Hematopoietic multipotent progenitor cell treated with erythropoietin and hydrocortisone succinate and interleukin-3 and kit ligand, for 15 days (in vitro differentiated cells): ENCODE measurements at places on chromosomes 7 and 10.
A peak's percentile ranks its signal among the peaks of the same experiment; 100 is the strongest.

GRCh38 chr7:158074896-158075632 is 512.6 kb downstream of the PTPRN2 start:
- DNase-seq, result no peak

GRCh38 chr10:20962165-20962564 is 65.1 kb upstream of the NEBL start:
- no peak for DNase-seq

DNA sequence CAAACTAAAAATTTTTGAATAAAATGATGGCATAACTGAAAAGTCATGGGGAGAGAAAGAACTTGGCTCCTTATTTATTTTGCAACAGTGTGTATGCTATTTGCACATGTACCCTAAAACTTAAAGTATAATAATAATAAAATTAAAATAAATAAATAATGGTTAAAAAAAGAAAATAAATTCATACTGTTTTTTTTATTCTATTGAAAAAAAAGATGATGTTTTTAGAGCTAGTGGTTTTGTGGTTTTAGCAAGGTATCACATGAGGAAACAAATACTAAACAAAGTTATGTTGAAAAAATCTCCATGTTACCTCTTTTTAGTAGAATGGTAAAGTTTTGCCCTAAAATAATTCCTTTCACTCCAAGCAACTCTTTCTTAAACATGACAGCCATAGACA is 26.2 kb downstream of the TMEM168 start:
- no peak for DNase-seq

GRCh38 chr7:55120074-55120473 is 101.3 kb downstream of the EGFR start:
- DNase-seq, result no peak

GRCh38 chr10:11587722-11588259 is 23.7 kb downstream of the USP6NL start:
- DNase-seq, result no peak

DNA sequence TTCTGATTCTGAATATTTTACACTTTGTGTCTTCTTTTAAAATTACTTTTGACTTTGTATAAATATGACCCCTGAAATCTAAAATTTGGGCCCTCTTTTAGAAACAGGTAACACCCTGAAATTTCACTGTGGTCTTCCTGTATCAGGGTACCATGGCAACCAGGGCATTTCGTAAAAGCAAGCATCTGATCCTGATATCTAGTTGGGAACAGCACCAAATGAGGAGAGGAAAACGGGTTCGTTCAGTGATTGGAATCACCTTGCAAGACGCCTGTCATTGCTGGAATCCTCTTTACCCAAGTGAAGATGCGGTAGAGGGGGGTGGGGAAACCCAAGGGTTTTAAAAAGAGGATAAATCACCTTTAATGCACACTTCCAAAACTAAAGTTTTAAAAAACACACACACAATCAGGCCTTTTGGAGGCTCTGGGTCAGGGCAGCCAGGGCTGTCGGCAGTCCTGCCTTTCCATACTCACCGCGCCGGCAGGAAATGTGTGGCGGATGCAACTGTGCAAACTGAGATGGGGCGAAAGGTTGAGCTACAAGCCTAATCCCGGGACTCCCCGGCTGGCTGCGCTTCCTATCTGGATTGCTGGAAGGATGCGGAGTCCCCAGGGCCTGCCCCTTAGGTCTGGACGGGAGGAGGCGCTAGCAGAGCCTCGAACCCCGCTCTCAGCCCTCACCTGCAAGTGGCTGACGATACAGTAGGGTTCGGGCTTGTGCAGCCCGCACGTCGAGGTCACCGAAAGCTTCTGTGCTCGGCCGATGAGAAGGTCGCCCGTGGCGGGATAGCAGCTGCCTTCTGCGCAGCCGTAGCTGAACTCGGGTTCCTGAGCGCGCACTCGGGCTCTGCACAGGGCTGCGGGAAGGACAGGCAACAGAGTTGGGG is 1.8 kb downstream of the LAMB1 start:
- no peak for DNase-seq

DNA sequence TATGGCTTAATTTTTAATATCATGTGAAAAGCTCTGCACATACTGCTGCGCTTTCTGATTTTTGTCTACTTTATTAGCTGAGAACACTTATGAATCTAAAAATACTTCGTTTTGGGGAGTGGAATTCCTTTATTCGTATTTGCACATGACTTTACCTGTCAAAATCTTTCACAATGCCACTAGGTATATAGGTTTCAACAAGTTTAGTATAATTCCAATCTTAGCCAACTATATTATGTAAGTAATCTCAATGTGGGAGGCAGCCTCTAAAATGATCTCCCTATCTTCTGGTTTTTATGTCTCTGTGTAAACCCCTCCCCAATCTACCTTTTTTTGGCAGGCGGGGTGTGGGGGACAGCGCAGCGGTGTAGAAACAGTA is 55.3 kb downstream of the PARD3 start:
- no peak for DNase-seq

- no peak for DNase-seq
Measured at GRCh38 chr7:117790731-117791130, 82.5 kb downstream of the CTTNBP2 start.

- DNase-seq, result no peak
Measured at GRCh38 chr7:70810558-70811139, 321.3 kb upstream of the GALNT17 start.

DNA sequence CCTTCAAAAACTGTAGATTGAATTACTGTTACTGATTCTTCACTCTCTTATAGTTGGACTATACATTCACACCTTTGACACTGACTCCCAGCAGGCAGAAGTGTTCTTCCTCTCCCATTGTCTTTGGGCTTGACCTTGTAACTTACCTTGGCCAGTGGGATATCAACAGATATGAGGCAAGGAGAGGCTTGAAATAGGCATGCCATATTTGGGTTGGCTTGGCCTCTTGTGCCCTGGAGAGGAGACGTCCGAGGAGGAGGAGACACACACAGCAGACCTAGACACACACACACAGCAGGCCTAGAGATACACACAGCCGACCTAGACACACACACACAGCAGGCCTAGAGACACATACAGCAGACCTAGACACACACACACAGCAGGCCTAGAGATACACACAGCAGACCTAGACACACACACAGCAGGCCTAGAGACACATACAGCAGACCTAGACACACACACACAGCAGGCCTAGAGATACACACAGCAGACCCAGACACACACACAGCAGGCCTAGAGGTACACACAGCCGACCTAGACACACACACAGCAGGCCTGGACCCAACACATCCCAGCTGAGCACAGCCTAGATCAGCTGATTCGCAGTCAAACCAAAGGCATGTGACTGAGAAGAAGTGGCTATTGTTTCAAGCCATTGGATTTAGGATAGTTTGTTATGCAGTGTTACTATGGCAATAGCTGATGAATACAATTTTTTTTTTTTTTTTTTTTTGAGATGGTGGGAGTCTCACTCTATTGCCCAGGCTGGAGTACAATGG is 12.5 kb upstream of the GNA12 start:
- DNase-seq, result no peak

DNA sequence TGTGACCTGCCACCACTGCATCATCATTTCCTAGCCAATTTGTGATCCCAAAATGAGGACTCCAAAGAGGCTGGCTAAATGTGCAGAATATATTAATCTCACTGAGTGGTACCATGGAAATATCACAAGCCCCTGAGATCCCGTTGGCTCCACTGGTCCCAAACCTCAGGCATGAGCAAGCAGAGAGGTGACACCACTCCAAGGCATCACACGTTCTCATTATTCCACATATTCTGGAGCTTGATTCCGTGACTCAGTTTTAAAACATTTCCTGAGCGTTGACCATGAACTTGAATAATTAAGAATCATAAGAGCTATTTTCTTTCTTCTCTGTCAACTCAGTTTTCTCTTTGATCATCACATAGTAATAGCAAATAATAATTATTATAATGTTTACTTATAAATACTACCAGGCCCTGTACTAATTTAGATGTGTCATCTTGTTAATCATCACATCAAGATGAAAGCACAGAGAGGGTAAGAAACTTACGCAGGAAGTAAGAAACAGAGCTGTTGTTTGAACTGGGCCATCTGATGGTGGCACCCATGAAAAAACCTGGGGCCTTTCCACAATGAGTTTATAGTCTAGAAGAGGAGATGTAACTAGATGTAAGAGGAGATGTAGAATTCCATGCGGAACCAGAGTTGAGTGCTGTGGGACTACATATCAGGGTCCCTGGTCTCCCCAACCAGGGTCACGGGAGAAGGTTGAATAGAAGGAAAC is 3.5 kb downstream of the APBB1IP start:
- no peak for DNase-seq

- DNase-seq, result no peak
Measured at GRCh38 chr7:40306596-40306995, 171.8 kb downstream of the SUGCT start.

DNA sequence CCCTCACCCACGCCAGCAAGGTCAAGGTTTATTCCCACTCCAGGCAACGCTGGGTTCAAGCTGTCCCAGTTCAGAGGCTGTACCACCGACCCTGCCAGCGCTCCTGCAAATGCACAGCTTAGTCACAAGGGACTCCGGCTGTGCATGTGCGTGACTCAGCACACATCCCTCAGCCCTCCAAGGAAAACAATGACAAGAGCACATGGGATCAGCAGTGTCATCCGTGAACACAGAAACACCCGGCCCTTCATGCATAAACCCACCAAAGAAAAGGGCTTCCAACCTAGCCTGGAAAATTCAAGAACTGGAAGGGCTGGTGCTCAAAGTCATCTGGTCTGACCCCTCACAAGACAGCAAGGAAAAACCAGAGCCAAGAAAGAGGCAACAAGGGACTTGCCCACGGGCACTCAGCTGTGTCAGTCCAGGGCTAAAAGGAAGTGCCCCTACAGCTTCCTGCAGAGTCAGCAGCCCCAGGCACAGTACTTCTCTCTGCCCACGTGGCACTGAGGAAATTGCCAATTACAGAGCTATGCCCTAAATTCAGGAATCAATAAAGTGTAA is 106.1 kb downstream of the KCNMA1 start:
- no peak for DNase-seq

GRCh38 chr10:102065561-102066398 is 631 bp downstream of the HPS6 start:
- DNase-seq, result peak; percentile 29

GRCh38 chr10:123103944-123104343 is 31.8 kb upstream of the HMX3 start:
- DNase-seq, result no peak

- no peak for DNase-seq
Measured at GRCh38 chr7:1809070-1809469, 139.0 kb downstream of the ELFN1 start.

DNA sequence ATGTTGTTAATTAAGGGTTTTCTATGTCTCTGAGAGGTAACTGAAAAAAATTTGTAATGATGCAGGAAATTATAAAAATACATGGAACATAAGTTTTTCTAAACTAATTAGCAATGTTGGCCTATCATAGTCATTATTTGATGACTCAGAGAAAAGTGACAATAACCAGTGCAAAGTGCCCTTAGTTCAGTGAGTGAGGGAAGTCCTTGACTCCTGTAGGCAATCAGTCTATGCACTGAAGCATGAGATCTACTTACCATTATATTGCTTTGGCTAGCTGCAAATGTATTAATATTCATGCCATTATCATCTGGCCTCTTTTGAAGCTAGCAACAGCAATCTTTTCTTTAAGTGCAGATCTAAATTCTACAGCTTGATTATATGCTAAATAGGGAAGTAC is 40.6 kb downstream of the CCDC172 start:
- no peak for DNase-seq

DNA sequence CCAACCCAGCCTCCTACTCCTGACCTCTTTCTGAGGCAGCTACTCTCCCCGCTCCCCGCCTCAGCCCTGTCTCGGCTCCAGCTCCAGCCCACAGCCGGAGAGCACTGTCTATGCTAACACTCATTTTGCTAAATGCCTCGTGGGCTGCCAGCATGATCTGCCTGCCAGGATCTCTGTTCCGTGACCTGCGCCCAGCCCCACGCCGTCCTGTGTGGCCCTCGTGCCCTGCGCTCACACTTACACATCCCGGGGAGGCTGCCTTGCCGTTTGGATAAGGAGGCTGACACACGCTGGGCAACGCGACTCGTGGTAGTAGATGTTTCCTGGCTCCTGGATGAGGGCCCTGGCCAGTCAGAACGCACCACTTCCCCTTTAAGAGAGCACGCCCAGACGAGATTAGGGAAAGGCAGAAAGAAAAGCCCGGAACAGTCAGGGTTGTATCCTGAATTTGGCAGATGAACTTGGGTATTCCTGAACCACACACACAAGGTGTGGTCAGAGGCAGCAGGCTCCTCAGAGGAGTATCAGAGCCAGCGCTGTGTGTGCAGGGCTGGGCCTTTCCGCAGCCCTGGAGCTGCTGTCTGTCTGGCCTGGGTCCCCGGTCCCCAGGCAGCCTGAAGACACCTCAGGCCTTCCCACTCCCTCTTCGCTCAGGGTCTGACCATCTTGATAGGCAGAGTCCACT is 97.7 kb upstream of the EFCAB10 start:
- peak; percentile 51 for DNase-seq

DNA sequence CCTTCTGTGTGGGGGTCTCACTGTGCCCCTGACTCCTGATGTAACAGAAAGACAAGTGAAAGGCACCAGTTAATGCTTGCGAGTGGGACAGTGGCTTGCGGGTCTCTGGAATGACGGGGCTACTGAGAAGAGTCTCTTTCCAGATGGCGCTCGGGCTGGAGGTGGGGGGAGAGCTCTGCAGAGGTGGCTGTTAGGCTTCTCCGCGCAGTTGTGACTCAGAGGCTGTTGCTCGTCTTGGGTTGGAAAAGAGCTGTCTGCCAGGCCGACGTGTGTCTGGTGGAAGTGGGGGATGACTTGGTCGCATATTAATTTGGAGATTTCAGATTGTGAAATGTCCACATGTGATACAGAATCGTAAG is 27.9 kb upstream of the SH2B2 start:
- no peak for DNase-seq

DNA sequence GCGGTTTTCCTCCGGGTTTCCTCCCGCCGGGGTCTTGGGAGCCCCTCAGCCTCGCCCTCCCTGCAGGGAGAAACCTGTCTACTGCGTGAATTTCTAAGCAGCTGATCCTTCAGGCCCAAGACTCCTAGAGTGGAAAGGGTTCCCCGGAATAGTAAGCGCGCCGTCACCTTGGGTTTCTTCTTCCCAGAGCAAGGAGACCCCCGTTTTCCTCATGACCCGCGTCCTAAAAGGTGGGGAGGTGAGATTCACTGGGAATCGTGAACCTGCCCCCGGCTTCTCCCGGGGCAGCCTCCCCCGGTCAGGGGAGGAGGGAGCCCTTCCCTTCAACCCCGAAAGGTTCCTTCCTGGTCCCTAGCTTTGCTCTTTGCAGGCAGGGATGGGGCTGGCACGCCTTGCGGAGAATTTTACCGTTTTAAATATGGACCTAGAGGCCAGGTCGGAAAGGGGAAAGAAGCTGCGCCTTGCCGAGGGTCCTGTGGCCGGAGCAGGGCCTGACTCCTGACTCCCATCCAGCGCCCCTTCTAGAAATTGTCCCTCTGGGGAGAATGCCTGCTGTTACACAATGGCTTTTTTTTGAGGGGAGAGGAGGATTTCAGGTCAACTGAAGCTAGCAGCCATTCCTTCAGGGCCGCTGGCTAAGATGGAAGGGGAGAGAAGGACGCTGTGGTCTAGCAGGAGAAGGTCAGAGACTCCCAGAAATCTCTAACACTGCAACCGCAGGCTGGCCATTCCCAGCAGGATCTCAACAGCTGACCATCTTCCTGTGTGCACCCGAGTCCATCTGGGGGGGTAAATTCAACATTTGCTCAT is 11.6 kb upstream of the MNX1 start:
- DNase-seq, result no peak
